Thyroid gland (tissue), 4 donors: ENCODE measurements at places on chromosomes 2 and 18.

GRCh38 chr2:197369228-197369932 is 58.8 kb upstream of the ANKRD44 start:
- no peak for DNase-seq

DNA sequence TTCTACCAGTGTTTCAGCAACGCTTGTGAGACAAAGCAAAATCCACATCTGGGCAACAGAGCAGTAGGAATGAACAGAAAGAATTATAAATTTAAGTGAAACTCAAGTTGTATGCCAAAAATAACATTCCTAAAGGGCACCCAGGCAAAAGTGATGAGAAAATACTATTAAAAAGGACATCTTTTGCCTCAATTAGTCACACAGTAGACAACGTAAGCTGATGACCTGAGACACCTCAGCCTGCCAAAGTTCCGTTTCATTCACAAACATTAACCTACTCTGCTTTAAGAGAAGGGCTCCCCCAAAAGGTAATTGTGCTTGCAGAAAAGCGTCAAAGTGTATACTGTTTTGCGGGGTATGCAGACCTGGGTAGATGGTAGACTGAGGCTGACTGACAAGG is 7.2 kb downstream of the HDLBP start:
- no peak for DNase-seq

- DNase-seq, result no peak
Observed at GRCh38 chr2:197137231-197137630, 173.3 kb downstream of the ANKRD44 start.

- DNase-seq, result no peak
Observed at GRCh38 chr2:19949071-19949470, 40.8 kb downstream of the WDR35 start.

- DNase-seq, result peak; percentile 11
Observed at GRCh38 chr18:37783771-37784170, 218.2 kb upstream of the CELF4 start.

GRCh38 chr18:62844850-62845643 is 129.7 kb downstream of the PHLPP1 start:
- DNase-seq, result no peak

DNA sequence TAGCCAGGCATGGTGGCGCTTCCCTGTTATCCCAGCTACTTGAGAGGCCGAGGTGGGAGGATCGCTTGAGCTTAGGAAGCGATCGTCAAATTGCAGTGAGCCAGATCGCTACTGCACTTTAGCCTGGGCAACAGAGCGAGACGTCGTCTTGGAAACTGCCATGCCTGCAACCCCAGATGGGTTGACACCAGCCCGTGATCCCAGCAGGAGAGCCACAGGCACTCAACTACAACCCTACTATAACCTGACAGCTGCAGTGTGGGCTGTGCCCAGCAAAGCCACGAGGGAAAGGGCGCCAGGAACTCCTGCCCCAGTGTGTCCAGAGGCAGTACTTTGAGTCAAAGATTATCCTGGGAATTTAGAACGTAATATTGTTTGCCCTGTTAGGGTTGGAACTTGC is 85.6 kb downstream of the SS18 start:
- DNase-seq, result no peak

GRCh38 chr2:70087702-70088597 is 673 bp downstream of the PCBP1 start:
- DNase-seq, result peak; percentile 47

DNA sequence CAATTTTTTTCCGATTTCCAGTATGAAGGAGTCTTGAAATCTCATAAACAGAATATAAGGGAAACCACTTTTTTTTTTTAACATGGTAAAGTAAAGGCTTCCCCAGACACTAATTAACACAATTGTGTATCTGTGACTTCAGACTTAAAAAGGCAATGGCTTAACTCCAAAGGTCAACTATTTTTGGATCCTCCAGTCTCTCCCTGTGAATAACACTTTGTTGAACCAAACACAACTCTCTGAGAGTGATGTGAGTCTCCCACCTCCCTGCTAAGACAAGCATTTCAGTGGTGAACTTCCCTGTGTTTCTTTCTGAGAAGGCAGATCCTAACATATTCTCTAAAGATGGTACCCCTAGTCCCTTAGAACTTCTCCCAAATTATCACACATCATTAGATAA is 219.6 kb upstream of the RBBP8 start:
- DNase-seq, result no peak

GRCh38 chr2:225070811-225071210 is 28.5 kb upstream of the DOCK10 start:
- no peak for DNase-seq

- DNase-seq, result no peak
Observed at GRCh38 chr18:70991577-70991976, 702.7 kb downstream of the SOCS6 start.

GRCh38 chr2:121031568-121032340 is 253.2 kb downstream of the TFCP2L1 start:
- no peak for DNase-seq

DNA sequence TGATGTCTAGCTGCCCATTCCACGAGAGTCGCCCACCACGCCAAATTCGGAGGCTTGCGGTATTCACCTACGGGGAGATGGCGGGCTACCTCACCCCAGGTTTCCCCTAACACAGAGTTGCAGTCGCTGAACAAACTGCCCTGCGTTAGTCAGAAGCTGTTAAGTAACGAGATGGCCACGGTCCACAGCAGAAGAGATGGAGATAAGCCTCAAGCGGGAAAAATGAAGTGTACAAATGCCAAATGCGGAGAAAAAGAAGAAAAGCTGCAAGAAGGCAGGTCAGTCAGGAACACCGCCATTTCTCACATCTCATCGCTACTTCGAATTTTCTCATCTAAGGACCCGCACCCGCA is 425 bp downstream of the ASB3 start:
- DNase-seq, result peak; percentile 29

DNA sequence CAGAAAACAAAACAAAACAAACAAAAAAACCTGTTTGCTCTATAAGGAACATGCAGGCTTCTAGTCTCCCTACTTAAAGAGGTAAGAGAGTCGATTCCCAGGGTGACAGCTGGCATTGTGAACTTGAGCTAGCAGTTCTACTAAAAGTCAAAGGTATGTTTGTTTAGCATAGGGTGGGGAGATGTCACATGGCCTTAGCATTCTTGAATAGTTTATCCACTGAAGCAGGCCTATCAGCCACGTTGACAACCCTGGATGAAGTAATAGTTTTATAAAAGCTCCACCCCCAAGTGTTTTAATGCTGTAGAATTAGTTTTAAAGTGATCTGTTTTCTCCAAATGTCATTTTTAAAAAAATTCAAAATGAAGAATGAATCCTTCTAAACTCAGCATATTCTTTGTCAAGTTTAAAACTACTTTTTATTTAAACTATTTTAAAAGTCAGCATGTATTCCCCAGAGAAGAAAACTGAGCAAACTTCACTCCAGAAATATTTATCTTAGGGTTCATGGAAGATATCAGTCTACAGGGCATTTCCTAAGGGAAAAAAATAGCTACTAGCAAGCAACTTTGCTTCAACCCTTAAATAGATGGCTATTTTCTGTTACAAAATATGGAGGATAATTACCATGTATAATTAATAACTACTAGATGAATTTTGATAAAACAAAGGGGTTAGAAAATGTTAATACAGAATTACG is 1.7 kb downstream of the MYOM1 start:
- no peak for DNase-seq

GRCh38 chr2:169354244-169354643 is 8.1 kb downstream of the LRP2 start:
- no peak for DNase-seq

GRCh38 chr2:37583402-37583801 is 88.0 kb downstream of the CDC42EP3 start:
- DNase-seq, result no peak

DNA sequence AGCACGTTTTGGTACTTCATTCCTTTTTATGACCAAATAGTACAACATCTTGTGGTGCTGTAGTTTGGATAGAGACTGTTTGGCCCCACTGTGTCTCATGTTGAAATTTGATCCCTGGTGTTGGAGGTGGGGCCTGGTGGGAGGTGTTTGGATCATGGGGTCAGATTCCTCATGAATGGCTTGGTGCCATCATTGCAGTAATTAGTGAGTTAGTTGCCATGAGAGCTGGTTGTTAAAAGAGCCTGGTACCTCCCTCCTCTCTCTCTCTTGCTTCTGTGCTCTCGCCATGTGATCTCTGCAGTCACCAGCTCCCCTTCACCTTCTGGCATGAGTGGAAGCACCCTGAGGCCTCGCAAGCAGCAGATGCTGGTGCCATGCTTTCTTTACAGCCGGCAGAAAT is 50.9 kb downstream of the NCAPH start:
- no peak for DNase-seq

- no peak for DNase-seq
Observed at GRCh38 chr2:200609028-200609614, 23.3 kb downstream of the AOX1 start.

- peak; percentile 10 for DNase-seq
Observed at GRCh38 chr18:9362869-9363268, 28.3 kb downstream of the TWSG1 start.

DNA sequence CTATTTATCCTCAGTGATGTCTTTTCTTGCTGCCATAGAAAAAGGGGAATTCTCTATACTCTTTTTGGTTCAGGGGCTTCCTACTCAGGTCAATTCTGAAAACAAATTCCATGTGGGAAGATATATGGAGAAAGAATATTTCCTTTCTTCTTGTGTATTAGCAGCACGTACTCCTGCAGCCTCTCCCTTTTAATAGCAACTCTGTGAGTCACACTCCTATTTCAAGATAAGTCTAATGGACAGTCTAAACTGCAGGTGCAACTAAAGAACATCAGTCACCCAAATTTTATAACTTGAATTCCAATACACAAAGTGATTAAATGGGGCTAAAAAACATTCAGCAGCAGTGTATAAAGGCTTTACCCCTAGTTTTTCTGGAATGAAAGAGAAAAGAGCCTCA is 942.2 kb downstream of the CNTNAP5 start:
- no peak for DNase-seq

DNA sequence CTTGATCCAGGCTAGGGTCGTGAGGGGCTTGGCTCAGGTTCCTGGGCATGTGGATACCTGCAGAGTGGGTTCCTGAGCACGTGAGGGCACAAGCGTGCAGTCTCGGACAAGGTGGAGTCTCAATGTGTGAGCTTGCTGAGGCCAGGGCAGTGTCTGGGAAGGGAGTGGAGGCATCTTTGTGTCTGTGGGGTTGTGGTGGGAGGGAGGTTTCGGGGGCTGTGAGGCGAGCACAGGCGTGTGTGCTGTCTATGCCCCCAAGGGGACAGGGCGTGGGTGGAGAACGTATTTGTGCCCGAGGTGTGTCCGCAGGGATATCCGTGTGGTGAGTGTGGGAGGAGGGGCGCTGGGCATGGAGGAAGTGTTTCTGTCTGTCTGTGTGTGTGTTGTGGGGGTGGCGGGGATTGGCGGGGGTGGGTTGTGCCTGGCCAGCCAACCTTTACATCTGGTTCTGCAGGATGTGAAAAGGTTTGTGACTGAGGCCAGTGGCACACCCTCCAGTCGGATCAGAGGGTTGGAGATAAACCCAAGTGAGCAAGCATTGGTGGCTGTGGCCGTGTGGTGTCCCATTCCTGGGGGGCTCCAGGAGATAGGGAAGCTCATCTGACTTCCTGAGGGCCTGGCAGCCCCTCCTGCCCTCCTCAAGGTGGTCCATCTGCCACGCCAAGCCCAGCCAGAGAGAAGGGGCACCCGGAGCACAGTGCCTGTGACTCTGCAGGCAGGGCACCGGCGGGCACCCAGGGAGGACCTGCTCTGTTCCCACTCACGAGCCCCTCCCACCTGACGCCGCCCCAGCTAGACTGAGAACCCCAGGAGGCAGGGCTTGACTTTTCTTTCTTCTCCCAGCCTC is 57.1 kb downstream of the ZFP36L2 start:
- peak; percentile 51 for DNase-seq

DNA sequence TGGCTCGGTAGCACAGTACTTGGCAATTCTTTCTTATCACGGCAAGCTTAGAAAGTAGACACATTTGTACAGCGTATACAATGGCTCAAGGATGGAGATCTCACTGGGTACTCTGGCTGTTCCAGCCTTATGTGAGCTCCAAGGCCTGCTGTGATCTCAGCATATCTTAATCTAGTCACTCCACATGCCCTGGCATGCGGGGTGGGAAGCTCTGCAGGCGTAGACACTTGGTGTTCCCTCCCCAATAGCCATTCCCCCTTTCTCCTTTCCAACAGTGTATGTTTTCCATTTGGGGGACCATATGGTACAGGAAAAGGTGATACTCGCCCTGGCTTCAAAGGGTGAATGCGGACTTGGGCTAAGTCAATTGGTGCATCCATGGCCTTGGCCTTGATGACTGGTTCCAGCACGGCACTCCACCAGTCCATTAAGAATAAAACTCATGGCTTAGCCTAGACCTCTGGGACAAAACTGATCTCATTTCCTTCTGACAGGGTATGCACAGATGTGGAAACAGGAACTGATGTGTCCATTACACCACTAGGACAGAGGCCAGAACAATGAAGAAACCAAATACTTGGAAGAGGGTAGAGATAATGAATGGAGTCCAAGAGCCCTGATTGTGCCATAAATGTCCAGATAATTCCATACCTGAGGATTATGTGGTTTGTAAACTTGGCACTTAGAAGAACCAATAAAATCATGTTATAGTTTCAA is 28.4 kb downstream of the TGIF1 start:
- DNase-seq, result no peak

DNA sequence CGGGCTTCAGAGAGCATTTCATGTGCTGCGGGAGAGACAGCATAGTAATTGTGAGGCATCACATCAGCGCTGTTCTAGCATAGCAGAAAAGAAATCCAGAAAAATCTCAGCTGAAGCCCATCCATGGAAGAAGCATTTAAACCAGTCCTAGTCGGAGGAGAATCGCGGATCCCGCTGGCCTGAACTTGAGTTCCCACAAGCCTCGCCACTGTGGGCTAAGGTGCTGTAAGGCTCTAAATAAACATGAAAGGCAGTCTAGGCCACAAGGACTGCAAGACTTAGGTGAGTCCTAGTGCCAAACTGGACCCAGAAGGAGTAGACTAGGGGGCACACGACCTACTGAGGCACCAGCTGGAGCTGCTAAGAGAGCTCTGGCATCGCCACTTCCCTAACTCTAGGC is 1225.3 kb upstream of the CHAC2 start:
- DNase-seq, result no peak

DNA sequence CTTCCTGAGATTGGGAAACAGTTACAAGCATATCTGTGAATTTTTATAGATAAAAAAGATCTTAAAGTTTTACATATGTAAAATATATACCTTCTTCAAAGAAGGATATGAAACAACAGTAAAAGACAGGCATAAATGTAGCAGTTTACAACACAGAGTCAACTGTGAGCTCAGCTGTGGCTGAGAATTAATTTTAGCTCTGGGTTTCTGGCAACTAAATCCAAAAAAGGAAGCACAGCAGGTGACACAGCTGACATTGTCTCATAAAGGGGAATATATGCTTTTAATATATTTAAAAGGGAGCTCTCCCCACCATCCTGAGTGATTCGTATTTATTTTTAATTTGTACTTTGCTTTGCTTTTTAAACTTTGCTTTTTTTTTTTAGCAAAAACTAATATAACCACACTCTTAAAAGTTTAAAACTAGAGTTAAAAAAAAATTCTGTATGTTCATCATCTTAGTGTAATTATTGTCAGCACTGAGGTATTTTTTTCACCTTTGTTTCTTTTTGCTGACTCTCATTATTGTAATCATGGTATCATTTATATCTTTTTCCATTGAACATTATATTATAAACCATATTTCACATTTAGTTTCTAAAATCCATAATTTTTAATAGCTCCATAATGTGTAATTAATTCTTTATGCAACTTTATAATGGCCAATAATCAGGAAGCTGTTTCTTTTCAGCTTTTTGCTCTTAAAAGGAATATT is 6.7 kb downstream of the TUBB6 start:
- DNase-seq, result no peak
